ENCODE measurements at places on chromosomes 12 and 14.

- DNase-seq = peak; percentile 86
These were observed 8.3 kb downstream of the PXN start for GRCh38 chr12:120257041-120257821.

GRCh38 chr12:77734214-77734883, 96.3 kb upstream of the NAV3 start:
- no peak for DNase-seq

GRCh38 chr12:21769307-21769706, 5.2 kb downstream of the KCNJ8 start:
- no peak for DNase-seq

- no peak for DNase-seq
These were observed 16.3 kb upstream of the RFLNA start for GRCh38 chr12:124278389-124279101.

GRCh38 chr12:22981711-22982110, 356.7 kb downstream of the ETNK1 start:
- no peak for DNase-seq

DNA sequence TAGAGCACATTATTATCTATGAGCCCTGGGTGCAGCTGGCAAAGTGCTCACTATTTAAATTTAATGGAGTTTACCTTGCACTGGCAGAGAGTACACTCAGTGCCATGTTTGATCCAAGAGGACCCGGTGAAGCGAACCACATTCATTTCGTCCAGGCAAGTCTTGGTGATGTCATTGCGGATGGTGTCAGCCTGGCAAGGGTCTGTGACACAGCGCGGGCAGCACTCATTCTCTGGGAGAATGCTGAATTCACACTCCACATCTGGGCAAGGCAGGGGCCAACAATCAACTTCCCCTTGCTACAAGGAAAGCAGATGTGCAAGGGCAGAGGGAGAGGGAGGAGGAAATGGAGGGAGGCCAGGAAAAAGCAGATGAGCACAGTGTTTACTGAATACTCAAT, 356.2 kb downstream of the NELL2 start:
- DNase-seq = no peak

GRCh38 chr12:11321980-11322379, 11.7 kb upstream of the PRB4 start:
- no peak for DNase-seq

DNA sequence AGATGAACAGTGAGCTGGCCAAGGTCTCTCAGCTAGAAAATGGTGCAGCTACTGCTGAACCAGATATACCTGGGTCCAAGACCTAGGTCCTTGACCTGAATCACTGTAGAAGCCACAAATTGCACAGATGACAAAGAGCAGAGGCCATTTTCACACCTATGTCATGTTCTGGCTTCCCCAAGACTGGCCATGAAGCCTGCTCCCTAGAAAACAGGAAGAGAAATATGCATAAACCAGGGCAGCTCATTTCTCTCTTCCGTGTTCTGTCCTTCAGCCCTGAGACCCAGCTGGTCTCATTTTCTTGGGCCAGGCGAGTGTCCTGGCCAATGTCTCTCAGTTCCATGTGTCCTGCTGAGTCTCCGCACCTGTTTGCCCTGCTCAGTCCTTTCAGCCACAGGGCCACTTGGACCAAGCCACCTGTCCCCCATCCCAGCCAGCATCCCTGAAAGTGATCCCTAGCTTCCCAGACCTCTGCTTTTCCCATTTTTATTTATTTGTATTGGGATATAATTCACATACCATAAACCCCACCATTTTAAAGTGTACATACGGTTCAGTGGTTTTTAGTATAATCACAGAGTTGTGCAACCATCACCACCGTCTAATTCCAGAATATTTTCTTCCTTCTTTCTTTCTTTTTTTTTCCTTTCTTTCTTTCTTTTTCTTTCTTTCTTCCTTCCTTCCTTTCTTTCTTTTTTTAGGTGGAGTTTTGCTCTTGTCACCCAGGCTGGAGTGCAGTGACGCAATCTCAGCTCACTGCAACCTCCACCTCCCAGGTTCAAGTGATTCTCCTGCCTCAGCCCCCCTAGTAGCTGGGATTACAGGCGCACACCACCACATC, 27.0 kb downstream of the P2RX7 start:
- no peak for DNase-seq

DNA sequence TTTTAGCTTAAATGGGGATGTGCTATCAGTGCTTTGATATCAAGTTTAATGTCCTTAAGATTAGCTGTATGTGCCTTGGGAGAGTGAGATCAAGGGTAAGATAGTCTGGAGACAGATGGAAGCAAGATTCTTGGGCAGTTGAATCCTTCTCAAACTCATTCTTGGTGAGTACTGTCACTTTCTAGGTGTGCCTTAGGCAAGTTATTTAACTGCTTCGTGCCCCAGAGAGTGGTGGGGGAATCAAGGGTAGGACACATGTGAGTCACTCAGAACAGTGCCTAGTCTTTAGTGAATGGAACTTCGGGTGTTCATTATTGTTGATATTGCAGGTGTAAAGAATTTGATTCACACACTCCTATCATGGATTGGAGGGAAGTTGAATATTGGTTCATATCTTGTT, 803.7 kb downstream of the DIO2 start:
- no peak for DNase-seq

- no peak for DNase-seq
These were observed 159.7 kb downstream of the PAH start for GRCh38 chr12:102757154-102757881.

- DNase-seq = no peak
These were observed 182.3 kb downstream of the PELI2 start for GRCh38 chr14:56300495-56300894.

DNA sequence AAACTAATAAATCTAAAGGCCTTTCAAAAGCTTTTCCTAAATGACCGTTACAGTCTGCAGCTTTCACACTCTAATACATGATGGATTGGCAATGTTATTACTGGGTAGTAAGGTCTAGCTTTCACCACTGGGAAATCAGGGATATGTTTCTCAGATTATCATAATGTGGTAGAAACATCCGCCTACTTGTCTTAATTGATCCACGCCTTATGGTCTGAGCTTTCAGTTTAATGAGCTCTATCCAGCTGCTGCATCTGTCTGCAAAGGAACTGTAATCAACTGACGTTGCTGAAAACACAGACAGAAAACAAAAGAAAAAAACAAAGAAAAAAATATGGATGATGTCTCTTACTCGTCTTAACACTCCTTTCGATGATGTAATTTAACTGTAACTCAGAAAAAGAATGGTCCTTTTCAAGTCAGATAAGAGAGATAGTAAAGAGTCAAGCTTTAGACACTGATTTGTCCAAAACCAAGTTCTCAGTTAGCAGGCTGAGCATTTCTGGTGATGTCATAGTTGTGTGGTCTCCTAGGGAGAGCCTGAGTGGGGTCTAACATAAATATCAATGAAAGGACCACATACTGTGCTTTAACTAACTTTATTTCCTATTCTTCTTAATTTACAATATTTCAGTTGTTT, 85.9 kb downstream of the C2CD5 start:
- DNase-seq = no peak

GRCh38 chr12:106171117-106171750, 32.5 kb upstream of the NUAK1 start:
- DNase-seq = no peak

GRCh38 chr12:116325336-116325664, 47.8 kb upstream of the MED13L start:
- no peak for DNase-seq

DNA sequence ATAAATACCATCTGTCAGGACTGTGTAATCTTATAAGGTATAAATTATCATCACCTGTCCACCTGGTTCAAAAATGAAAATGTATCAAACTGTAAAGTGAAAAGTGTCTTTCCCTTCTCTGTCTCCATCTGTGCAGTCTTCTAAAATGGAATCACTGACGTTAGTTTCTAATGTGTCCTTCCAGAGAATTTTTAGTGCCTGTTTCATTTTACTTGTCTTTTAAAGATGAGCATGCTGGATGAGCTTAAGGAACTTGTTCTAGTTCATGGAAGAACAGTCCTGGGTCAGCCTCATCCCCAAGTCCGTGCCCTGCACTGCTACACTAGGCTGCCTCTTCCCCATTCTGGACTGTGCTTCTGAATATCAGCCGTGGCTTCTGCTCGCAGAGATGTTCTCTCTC, 5.4 kb upstream of the NT5DC3 start:
- no peak for DNase-seq

- no peak for DNase-seq
These were observed 97.8 kb downstream of the PLEKHA5 start for GRCh38 chr12:19227190-19227879.

DNA sequence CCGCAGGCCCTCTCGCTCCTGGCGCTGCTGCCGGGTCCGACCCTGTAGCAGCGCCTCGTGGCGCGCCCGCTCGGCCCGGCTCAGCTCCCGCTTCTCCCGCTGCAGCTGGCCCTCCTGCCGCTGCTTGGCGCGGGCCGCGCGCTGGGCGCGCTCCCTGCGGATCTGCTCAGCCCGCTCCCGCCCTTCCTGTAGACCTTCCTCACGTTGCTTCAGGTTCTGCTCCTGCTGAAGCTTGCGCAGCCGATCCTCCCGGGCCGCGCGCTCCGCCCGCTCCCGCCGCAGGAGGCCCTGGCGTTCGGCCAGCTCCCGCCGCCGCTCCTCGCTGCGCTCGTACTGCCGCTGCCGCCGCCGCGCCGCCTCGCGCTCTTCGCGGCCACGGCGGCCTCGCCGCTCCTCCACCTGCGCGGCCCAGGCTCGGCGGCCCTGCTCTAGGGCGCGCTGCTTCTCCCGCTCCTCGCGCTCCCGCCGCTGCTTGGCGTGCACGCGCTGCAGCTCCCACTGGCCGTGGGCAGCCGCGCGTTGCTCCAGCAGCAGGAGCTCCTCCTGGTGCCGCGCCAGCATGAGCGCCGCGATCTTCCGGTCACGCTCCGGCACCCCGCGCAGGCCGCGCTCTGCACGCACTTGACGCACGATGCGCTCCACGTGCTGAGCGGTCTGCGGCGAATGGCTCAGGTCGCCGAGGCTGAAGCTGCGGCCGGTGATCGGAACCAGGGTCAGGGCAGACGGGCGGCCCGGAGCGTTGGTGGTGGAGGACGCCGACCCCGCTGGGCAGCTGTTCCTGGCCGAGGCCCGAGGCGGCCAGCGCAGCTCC, 2.4 kb downstream of the CCDC177 start:
- DNase-seq = no peak

DNA sequence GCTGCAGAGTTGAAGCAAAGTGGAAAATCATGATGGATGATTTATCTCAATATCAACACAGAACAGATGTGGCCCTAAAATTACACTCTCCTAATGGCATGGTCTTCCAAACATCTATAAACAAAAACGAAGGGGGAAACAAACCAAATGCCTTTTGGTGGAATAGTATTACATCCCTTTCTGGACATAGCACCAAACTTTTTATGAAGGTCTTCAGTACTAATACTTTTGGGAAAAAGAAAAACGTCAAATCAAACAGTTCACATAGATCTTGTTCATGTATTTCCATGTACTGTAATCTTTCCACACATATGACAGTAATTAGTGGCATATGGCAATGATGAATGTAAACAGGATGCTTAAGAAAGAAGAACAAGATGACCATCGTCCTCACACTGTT, 22.9 kb upstream of the ANAPC7 start:
- no peak for DNase-seq

- no peak for DNase-seq
These were observed 120.3 kb upstream of the SLC38A4 start for GRCh38 chr12:46946137-46946536.
